ENCODE measurements at places on chromosomes 7 and 10. TPM values are rescaled to one million over a fixed set of nuclear protein-coding genes. Genes with fewer than 3 reads are reported as not detected.

The CALY gene
- not detected for total RNA-seq

The GIMAP4 gene
- 40.2 TPM for total RNA-seq

The TAS2R3 gene
- total RNA-seq = 0.47 TPM

The VPS50 gene
- total RNA-seq = 17.7 TPM

The ANXA11 gene
- 405 TPM for total RNA-seq

The PTPN20 gene
- total RNA-seq = 15.7 TPM
